ENCODE measurements at places on chromosomes 11 and 22. TPM values are rescaled to one million over a fixed set of nuclear protein-coding genes. Genes with fewer than 3 reads are reported as not detected.

DNA sequence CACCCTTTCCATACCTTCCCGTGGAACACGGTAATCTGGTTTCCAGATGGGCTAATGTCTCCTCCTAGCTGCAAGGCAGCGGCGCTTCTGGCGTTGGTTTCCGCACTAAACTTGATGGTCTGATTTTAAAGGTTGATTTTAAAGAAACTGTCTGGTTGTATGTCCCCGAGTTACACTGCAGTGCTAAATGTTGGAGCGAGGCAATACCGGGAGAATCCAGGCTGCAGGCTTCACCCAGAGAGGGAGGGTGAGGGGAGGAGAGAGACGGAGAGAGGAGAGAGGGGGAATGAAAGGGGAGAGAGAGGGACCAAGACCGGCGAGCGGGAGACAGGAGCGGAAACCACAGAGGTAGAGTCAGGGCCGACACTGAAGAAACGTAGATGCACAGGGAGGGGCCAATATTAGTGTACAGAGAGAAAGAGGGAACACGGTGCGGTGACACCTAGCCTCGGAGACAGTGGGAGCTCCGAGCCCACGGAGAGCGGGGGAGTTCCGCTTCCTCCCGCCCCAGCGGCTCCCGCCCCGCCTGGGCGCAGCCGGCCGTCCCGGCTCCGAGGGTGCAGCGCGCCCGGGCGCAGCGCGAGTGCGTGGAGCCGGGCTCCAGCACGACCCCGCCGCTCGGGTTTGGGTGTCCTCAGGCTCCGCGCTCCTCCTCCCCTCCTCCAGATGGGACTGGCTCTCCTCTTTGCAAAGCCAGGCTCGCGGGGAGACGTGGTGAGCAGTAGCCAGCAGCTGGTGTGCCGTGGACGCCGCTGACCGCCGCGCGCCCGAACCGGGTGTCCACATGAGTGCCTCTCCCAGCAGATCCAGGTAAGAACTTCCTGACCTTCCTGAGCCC, 71.9 kb upstream of the GRAMD1B start:
- peak; percentile 57 for DNase-seq

GRCh38 chr11:64056213-64056785, 20.6 kb downstream of the FLRT1 start:
- DNase-seq, result no peak

DNA sequence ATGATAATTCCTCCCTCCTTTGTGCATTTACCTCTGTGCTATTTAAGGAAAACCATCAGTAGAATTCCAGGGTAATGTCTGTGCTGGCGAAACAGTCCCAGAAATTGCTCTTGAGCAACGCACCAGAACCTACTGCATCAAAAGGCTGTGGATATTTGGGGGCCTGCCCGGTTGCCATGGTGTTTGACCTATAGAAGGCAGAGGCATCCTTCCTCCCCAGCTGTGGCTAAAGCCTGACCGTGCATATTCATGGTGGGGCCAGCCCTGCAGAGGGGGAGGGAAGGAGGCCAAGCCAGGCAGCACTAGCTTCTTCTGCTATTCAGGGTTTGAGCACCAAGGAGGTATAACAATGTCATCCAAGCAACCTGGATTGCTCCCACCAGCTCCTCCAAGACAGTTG, 215.0 kb upstream of the E2F8 start:
- no peak for DNase-seq

GRCh38 chr11:106939157-106939556, 79.1 kb downstream of the GUCY1A2 start:
- DNase-seq, result no peak

GRCh38 chr11:73271936-73272679, at the start of gene P2RY6:
Gene P2RY6 (plus strand): TSS chr11:73272338. CDS start chr11:73296519, 24,181 bp downstream.
- no peak for DNase-seq

- no peak for DNase-seq
These were observed 934.3 kb downstream of the TBC1D22A start for GRCh38 chr22:47696776-47697175.

DNA sequence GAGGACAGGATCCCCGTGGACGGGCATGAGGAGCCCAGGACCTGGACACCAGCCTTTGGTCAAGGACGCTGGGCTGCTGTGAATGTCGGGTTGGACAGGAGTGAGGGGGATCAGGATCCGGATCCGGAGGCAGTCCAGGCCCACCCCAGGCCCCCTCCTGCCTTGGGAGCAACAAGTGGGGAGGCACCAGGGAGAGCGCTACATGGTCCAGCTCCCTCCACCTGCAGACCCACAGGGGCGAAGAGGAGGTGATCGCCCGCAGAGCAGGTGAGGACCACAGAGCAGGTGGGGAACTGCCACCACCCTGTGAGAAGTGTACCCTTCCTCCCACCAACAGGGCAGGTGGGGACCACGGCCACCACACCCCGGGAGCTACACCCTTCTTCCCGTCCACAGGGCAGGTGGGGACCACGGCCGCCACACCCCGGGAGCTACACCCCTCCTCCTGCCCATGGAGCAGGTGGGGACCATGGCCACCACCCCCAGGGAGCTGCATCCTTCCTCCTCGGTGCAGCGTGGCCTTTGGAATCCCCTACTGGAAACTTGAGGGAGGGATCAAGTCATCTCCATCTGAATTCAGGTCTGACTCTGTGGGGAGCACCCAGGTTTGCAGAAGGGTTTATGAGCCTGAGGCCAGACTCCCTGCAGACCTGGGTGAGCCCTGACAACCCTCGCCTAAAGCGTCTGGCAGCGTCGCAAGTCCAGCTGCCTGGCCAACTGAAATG, 141.0 kb downstream of the BRD1 start:
- no peak for DNase-seq

DNA sequence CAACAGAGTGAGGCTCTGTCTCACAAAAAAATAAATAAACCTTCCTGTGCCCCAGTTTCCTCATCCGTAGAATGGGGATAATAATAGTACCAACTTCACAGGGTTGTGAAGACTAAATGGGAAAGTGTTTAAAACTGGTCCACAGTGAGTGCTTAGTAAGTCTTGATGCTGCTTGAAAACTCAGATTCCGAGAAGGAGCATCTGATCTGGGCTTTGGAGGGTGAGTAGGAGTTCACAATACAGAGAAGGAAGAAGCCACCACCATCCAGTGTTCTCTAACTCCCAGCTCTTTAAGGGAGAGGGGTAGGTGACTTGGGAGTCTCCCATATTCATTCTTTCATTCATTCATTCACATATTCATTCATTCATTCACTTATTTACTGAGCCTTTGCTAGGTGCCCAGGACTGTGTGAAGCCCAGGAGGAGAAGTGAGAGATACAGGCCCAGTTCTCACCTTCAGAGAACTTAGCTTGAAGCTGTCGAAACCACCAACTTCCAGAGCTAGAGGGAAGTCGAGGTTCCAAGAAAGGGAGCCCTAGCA, 17.7 kb downstream of the CYTH4 start:
- DNase-seq, result no peak

DNA sequence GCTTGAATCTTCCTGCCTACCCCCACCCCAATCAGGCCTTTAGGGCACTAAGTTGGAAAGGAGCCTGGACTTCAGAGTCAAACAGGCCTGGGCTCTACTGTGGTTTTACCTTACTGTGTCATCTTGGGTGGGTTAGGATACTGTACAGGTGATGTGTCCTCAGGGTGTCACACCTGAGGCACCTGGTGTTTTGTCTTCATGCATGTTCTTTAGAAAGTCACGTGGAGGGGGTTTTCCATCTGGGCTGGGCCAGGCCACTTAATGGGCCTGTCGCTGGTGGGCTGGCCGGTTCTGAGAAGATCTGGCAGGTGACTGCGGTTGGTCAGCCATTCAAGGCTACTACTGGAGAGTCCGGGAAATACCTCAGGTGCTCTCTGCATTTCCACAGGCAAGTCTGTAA, 92.6 kb downstream of the SWAP70 start:
- no peak for DNase-seq

- DNase-seq, result no peak
These were observed 90.0 kb downstream of the ARHGAP42 start for GRCh38 chr11:100777103-100777502.

DNA sequence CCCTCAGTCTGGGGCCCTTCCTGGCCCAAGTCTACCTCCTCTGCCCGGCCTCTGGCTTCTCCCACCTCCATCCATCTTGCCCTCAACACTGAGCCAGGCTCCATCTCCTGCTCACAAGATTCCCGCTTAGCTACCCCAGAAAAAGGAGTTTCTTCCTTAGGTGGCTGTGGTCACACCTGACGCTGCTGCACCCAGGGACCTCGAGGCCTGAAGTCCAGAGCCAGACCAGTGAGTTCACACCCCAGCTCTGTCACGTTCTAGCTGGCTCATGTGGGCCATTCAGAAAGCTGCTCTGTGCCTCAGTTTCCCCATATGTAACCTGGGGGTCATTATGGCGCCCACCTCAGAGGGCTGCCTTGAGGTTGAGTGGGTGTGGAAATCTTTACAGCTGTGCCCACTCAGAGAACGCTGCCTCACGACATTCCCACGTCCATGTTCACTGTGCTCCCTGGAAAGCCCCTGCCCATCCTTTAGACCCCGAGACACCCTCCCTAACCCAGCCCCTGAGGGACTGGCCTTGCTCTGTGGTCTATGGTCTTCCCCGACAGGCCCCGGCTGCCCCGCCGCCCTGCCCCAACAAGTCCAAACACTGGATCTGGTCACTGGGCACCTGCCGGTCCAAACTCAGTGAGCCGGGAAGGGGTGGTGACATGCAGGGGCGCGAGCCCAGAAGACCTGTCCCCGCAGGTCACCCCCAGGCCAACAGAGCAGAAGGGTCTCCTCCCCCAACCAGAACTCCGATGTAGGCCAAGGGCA, 9.8 kb downstream of the PLXNB2 start:
- no peak for DNase-seq

GRCh38 chr11:4025248-4025966, 69.2 kb upstream of the RRM1 start:
- no peak for DNase-seq

DRAP1 gene
- total RNA-seq, result 190 TPM

FAM89B gene
- total RNA-seq, result 34.1 TPM

TRIM49 gene
- not detected for total RNA-seq
